DMS 273 treated with DMSO at 0.1 percent for 48 hours (cell line): ENCODE measurements at places on chromosomes 2 and 18.

DNA sequence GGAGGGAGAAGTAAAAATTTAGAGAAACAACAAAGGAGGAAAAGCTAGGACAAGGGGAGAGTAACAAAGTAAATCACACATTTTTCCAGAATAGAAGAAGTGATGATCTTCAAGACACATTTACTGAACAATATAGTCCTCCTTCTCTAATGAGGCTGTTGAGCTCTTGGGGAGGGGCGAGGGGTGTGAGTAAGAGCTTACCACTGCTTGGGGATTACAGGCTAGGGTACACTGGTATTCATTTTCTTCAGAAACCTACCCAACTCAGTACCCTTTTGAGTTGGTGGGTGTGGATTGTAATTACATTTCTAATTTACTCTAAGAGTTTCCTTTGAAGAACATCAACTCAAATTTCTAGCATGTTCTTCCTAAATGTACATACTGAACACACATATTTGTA, 157.7 kb upstream of the ZFP36L2 start:
- no peak for DNase-seq

DNA sequence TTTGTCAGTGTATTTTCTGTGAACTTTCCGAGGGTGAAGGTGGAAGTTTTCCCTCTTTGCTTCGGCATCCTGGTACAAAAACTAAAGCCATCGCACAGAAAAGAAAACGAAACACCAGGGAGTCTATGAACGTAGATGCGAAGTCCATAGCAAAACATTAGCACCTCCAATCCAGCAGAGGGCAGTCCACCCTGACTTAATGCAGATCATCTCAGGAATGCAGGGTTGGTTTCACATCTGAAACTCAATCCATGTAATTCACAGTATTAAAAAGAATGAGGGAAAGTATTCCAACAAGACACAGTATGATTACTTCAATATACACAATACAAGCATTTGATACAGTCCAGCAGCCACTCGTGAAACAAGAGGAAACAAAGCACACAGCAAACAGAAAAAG, 70.8 kb downstream of the RTP5 start:
- no peak for DNase-seq

DNA sequence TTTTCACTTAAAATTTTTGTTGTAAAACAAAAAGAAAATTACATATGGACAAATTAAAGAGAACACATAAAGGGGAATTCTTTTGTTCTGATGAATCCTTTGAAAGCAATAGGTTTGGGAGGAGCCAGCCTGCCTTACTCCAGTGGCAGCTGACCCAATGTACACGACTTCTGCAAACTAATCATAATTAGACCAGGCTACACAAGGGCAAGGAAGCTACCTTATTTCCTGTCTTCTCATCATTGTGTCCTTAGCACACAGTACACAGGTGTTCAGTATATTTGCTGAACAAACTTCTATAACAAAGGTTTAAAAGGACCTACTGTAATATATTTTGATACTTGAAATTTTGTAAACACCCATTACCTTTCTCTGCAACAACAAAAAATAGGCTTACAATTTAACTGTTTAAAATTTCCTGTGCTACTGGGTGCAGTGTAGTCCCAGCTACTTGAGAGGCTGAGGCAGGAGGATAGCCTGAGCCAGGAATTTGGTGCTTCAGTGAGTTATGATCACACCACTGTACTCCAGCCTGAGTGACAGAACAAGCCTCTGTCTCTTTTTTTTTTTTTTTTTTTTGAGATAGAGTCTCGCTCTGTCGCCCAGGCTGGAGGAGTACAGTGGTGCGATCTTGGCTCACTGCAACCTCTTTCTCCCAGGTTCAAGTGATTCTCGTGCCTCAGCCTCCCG, 18.9 kb downstream of the KCNG3 start:
- no peak for DNase-seq

GRCh38 chr18:79245517-79246001, 150.2 kb upstream of the NFATC1 start:
- DNase-seq = no peak

DNA sequence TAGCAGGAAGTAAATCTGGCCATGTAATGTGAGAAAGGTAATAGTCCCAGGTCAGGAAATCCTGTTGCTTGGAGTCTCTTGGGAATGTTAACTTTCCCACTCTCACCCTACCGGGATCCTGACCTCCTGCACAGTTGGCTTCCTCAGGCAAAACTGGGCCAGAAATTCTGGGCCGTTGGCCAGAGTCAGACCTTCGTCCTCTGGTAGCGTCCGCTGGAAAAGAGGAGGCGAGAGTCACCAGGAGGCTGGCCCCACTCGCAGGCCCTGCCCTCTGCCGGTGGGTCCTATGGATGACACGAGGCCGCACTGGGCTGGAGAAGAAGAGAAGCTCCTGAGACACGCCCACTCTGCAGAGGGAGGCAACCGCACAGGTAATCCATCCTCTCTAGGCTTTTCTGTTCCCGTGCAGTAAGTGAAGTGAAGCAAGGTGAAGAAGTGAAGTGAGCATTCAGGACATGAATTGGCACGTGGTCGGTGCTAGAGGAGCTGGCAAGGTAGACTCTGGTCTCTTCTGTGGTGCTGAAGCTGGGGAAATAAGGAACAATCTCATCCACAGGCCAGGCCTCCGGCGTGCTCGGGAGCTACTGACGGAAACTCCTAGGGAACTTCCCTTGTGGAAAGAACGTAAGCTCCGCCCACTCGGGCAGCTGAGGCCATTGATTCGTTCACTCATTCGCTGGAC, 182.7 kb upstream of the GLI2 start:
- DNase-seq = peak; percentile 39

GRCh38 chr2:105803773-105804172, 59.1 kb downstream of the NCK2 start:
- no peak for DNase-seq

- DNase-seq = no peak
Measured at GRCh38 chr18:9952633-9953416, 39.0 kb downstream of the VAPA start.

- DNase-seq = no peak
Measured at GRCh38 chr2:182043021-182043420, 57.4 kb downstream of the PPP1R1C start.

DNA sequence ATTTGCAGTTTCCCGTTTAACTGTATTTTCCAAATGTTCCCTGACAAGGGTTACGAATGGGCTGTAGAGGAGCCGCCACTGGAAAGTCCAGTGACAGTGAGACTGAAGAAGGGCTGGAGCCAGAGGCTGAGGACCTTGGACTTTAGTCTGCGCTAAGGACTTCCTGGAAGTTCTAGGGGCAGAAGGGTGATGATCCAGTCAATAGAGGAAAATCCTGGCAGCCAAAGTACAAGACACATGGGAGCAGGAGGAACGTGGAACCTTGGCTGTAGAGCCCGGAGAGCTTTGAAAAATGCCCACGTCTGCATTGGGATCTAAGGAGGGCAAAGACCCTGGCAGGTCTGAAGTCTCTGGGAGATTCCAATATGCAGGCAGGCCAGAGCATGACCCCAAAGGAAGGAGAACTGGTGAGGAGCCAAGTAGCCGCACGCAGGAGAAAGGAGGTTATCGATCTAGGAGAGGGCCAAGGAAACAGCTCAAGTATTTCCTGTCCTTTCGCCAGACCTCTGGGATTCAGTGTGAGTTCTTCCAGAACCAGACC, 28.5 kb downstream of the MBP start:
- no peak for DNase-seq

DNA sequence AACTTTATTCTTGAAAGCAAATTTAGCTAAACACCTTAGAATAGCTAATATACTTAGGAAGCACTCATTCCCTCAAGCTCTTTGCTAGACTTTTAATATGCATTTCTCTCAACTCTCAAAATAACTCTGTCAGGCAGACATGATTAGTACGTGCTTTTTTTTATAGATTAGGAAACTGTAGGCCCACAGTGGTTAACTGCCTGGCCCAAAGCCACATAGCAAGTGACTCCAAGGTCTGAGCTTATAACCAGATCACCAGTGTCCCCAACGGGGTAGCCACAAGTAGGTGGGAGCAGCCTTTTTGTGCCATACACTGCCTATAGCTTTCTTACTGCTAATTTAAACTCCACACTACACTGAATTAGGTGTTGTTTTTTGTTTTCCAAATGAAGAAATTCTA, 576.8 kb downstream of the METTL4 start:
- no peak for DNase-seq

GRCh38 chr2:235135990-235136561, 184.3 kb downstream of the SH3BP4 start:
- peak; percentile 15 for DNase-seq

GRCh38 chr2:2646433-2647051, 315.5 kb upstream of the MYT1L start:
- DNase-seq = no peak
